Stimulated activated CD4-positive, alpha-beta T cell treated with anti-CD3 and anti-CD28 coated beads, Interleukin-12 subunit alpha, Interleukin-12 subunit beta, amount 100 ng/mL, for 24 hours (primary cell): ENCODE measurements at places on chromosomes 11 and 22.

DNA sequence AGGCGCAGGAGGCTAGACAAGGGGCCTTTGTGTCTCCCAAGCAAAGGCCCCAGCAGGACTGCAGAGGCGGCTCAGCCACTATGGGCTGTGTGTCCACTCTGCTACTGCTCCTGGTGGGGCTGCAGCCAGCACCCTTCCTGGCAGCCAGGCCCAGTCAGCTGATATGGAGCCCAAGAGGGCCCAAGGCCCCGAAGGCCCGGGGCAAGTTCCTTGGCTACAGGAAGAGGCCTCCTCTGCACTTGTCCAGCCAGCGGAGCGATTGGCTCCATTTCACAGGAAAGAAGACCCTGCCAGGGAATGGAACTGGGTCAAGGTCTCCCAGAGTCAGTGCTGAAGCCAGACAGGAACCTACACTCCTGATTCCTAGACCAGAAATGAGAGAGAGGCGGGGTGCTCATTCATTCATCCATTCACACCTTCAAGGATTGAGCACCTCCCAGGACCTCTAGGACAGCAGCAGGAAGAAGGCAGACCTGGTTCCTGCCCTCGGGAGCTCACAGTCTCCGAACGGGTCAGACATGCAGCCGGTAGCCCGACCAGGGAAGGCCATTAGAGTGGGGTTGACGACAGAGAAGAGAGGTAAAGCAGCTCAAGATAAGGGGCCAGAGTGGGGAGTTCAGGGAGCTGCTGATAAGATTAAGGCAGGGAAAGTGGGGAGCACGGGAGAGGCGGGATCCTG is 811 bp upstream of the P2RY2 start:
- DNase-seq, result no peak

GRCh38 chr11:19845626-19846025 is 133.0 kb downstream of the NAV2 start:
- DNase-seq, result no peak

DNA sequence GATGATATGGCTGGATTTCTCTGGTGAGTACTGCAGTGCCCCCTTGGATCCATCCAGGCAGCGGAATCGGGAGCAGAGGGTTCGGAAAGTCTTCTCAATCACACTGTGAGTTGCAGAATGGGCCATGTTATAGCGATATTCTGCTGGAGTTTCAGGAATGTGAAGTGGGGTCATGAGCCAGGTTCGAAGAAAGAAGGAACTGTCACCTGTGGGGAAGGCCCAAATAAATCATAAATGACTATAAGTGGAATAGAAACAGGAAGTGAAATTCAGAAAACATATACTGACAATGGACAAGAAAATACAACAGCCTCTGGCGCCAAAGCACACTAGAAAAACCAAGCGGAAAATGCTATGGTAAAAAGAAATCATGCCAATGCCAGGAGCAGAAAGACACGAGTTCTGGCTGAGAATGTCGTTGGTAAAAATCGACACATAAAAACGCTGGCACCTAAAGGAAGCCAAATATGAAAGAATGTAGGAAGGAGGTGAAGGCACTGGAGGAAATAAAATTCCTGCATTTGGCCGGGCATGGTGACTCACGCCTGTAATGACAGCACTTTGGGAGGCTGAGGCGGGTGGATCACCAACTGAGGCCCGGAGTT is 10.0 kb upstream of the AMBRA1 start:
- no peak for DNase-seq

- no peak for DNase-seq
Observed at GRCh38 chr11:16891165-16891564, 123.0 kb downstream of the PLEKHA7 start.

DNA sequence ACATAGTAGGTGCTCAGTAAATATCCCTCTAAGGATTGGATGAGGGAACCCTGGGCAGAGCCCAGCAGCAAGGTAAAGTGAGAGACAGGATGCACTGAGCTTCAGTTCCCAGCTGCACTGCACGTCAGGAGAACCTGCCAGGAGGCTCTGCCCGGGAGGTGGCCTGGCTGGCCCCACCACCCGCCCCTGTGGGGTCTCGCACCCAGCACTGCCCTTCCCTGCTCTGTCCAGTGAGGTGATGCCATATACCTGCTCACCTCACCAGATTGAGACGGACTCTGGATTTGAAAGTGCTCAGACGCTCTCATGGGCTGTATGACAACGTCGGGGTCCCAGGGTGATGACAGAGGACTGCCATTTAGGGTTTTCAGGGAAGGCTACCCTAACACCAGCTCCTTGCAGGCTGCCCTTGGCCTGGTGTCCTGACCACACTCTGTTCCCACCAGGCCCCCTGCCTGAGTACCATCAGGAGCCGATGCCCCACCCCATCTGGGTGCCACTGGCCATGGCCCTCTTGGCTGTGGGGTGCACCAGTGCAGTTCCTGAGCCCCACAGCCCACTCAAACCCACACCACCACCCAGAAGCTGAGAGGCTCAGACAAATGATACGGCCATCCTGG is 61.7 kb upstream of the FGF3 start:
- DNase-seq, result no peak

DNA sequence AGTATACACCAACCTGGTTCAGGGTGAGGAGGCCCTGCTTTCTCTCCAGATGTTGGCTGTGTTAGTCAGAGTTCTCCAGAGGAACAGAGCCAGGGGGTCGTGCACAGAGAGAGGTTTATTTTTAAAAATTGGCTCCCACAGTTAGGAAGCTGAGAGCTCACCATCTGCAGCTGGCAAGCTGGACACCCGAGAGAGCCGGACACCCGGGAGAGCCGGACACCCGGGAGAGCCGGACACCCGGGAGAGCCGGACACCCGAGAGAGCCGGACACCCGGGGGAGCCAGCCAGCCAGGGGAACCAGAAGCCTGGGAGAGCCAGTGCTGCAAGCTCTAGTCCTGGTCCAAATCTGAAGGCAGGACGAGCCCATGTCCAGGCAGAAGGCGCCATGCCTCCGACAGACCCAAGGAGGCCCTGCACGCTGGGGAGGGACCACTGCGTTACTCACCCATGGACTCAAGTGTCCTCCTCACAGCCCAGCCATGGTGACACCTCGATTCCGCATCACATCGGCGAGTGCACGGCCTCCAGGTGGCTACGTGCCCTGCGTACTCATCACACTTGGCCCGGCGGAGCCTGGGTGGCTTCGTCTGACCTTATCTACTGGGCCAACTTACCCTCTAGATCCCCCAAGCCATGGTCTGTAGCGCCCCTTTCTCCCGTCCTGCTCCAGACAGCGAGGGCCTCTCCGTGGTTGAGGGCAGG is 99.0 kb downstream of the BRD1 start:
- no peak for DNase-seq

GRCh38 chr22:44204739-44205515 is 24.2 kb downstream of the PARVG start:
- DNase-seq, result no peak

DNA sequence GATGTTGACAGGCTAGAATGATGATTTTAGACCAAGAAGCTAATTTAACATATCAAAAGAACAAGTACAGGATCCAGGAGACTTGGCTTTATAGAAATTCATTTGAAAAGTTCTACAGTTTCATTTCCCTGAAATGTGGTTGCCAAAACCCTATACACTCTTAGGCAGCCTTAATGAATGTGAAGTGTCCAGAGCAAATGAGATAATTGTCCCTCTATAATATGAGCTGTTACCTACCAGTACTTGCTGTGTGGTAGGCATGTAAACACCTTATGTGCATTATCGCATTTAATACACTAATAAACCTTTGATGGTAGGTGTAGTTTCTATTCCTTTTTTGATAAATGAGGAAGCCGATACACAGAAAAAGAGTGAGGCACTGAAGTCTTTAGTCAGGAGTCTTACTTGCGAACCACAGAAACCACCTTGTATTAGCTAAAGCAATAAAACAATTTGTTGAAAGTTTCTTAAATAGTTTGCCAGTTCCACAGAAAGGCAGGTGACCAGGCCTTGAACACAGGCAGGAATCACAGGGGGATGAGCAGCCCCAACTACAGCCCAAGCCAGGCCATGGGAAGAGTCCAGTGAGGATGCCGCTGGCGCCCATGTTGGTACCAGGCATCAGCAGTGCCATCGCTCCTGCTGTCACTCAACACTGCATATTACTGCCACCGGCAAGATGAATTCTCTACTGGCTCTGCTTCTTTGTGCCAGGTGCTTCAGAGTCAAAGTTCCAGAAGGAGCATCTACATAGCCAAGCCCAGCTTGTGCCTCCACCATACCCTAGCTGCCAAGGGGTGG is 81.7 kb downstream of the SWAP70 start:
- no peak for DNase-seq

GRCh38 chr22:22787786-22788459 is 99.7 kb upstream of the IGLL5 start:
- DNase-seq, result peak; percentile 35

DNA sequence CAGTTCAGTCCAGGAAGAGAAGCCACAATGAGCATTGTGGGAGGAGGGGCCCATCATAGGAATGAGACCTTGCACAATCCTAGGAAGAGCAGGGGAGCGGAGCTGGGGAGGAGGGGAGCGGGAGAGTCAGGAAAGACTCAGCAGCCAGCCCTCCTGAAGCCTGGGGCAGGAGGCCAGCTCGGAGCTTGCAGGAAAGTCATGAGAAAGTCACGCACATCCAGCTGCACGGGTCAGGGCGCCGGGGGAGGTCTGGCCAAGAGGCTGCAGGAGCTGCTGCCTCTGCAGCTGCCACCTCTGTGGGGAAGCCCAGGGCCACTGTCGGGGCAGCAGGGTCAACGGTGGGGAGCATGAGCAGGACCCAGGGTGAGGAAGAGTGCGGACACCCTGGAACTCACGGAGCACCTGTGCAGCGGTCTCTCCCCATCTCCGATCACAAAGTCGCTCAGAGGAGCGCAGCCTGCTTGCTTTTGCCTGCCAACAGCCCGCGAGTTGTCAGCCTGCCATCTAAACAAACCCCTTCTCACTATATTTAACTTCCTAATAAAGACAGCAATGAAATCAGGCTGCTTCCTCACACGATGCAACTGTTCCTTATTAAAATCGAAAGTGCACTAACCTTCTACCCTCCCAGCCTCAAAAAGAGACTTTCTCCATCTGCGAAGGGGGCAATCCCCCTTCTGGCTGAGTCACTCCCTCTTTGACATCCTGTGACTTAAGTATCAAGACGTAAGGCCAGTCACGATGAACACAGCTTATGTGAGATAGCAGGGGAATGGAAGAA is 52.9 kb upstream of the RTL6 start:
- DNase-seq, result no peak

- no peak for DNase-seq
Observed at GRCh38 chr11:102604875-102605274, 20.3 kb downstream of the MMP20 start.

- no peak for DNase-seq
Observed at GRCh38 chr11:6206456-6207180, 1.3 kb downstream of the C11orf42 start.

GRCh38 chr11:5229796-5230195 is 2.9 kb upstream of the HBB start:
- DNase-seq, result no peak

GRCh38 chr11:118996926-118997626 is 862 bp upstream of the CENATAC start:
- no peak for DNase-seq

DNA sequence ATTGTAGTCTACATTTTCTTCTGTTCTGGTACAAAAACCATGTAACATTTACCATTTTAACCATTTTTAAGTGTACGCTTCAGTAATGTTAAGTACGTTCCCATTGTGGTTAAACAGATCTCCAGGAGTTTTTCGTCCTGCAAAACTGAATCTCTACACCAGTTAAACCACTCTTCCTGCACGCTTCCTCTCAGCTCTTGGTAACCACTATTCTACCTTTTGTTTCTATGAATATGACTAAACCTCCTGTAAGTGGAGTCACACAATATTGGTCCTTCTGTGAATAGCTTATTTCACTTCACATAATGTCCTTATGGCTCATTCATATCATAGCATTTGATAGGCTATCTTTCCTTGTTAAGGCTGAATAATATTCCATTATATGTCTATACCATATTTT is 7.1 kb upstream of the EXT2 start:
- no peak for DNase-seq

DNA sequence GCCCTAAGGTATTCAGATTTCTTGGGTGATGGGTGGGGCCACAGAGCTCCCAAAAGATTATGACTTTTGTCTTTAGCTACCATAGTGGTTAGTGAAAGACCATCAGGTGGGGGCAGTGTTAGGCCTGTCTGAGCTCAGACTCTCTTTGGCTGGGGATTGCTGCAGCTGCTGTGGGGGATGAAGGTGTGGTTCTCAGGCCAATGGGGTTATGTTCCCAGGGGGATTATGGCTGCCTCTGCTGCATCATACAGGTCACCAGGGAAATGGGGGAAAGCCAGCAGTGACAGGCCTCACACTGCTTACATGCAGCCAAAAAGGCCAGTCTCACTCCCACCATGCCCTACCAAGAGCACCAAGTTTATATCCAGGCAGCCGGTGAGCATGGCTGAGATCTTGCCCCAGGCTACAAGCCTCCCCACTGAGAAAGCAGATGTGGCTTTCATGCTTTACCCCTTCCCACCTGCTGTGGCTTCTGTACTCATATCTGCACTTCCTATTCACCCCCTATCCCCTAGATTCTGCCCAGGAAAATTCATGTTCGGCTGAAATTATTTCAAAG is 24.8 kb downstream of the CNTF start:
- no peak for DNase-seq

DNA sequence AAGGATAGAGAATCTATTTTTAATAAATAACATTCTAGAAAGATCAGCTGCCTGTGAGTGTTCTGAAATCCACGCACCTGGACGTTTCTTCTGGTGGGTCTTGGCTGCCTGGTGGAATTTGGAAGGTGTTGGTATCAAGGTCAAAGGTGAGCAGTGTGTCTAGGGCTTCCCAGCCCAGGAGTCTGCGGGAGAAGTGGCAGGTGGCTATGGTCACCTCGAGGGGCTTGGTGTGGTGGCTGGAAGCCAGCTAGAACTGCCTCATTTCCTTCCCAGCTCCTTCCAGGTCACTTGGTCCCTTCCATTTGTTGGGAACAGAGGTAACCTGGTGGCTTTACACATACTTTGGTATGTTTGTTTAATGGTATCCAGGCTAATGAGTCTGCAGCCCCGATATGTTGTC is 41.4 kb downstream of the NAT10 start:
- DNase-seq, result no peak

DNA sequence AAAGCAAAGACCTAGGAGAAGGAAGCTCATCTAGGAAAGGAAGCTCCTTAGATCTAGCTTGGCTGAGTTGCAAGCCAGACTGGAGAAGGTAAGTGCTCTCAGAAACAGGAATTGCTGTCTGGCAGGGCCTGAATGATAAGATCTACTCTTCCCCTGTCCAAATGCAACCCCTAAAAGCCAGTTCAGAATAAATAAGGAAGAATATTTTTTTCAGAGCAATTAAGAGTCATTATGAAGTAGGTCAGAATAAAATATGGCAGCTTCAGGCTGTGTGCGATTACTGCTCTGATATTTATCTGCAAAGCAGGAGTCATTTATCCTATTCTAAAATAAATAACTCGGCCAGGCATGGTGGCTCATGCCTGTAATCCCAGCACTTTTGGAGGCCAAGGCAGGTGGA is 82.1 kb downstream of the PIWIL4 start:
- no peak for DNase-seq

DNA sequence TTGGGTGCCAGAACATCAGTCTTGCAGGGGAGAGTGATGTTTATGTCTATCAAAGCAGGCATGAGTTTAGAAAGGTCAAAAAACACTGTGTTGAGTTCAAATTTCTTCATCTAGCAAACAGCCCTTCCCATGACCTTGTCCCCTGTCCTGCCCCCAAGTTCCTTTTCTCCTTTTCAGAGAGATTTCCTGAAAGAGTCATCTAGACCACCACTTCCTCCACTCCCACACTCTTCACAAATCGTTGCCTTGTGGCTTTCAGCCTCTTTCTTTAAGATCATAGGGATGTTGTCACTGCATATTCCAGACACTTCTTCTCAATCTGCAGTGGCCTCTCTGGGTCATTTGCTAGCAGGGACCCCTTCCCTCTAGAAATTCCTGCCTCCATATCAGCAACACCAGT is 290.5 kb downstream of the TENM4 start:
- DNase-seq, result no peak
